Smooth muscle cell of trachea (primary cell): ENCODE measurements at places on chromosomes 7 and 10. TPM values are rescaled to one million over a fixed set of nuclear protein-coding genes. Genes with fewer than 3 reads are reported as not detected.

Gene CLCN1
- total RNA-seq, result not detected in 2 replicates

Gene SLC29A4
- total RNA-seq, result 1.7 and 7.1 TPM in 2 replicates

Gene LAMB4
- under 0.01 and 0.44 TPM in 2 replicates for total RNA-seq

Gene SORBS1
- 0.15 and 0.17 TPM in 2 replicates for total RNA-seq

Gene CALD1
- total RNA-seq, result 176 and 232 TPM in 2 replicates

Gene KIF11
- total RNA-seq, result 3.3 and 44.1 TPM in 2 replicates

Gene UPK3B
- total RNA-seq, result 0.44 TPM in 1 of 2 replicates, not detected in the other

Gene PPP1R3C
- total RNA-seq, result 65.9 and 200 TPM in 2 replicates

Gene GBX1
- total RNA-seq, result not detected in 2 replicates

Gene KCP
- under 0.01 and 0.66 TPM in 2 replicates for total RNA-seq

Gene CTBP2
- total RNA-seq, result 78.1 and 85.5 TPM in 2 replicates

Gene PRRT4
- under 0.01 TPM in 1 of 2 replicates, not detected in the other for total RNA-seq

Gene SHTN1
- 0.99 and 3.2 TPM in 2 replicates for total RNA-seq

Gene SFTPA1
- total RNA-seq, result not detected in 2 replicates

Gene ANKRD30A
- total RNA-seq, result not detected in 2 replicates

Gene HABP2
- not detected in 2 replicates for total RNA-seq

Gene CHN2
- total RNA-seq, result 0.17 and 0.29 TPM in 2 replicates

Gene ING3
- 10.6 and 17.0 TPM in 2 replicates for total RNA-seq

Gene JAKMIP3
- under 0.01 and 0.17 TPM in 2 replicates for total RNA-seq

Gene ENO4
- 0.29 and 0.50 TPM in 2 replicates for total RNA-seq

Gene ABCC2
- total RNA-seq, result 0.29 and 0.33 TPM in 2 replicates

Gene LIPF
- 0.29 TPM in 1 of 2 replicates, not detected in the other for total RNA-seq

Gene NRCAM
- 0.50 and 1.5 TPM in 2 replicates for total RNA-seq

Gene UCMA
- not detected in 2 replicates for total RNA-seq

Gene NKX2-3
- not detected in 2 replicates for total RNA-seq

Gene GRM3
- not detected in 2 replicates for total RNA-seq

Gene SLC39A12
- not detected in 2 replicates for total RNA-seq

Gene LCOR
- 15.2 and 20.8 TPM in 2 replicates for total RNA-seq

Gene ZP3
- total RNA-seq, result 0.87 and 7.1 TPM in 2 replicates

Gene OR2A5
- total RNA-seq, result not detected in 2 replicates

Gene AMPH
- 4.7 and 7.8 TPM in 2 replicates for total RNA-seq

Gene OPALIN
- not detected in 2 replicates for total RNA-seq

Gene RABGEF1
- 51.2 and 61.0 TPM in 2 replicates for total RNA-seq

Gene RPEL1
- total RNA-seq, result under 0.01 and 0.15 TPM in 2 replicates

Gene MASTL
- total RNA-seq, result 6.9 and 21.2 TPM in 2 replicates

Gene SAP25
- not detected in 2 replicates for total RNA-seq

Gene TRPV5
- not detected in 2 replicates for total RNA-seq

Gene SPDYE1
- total RNA-seq, result not detected in 2 replicates

Gene BTBD16
- 0.15 TPM in 1 of 2 replicates, not detected in the other for total RNA-seq

Gene CDC14C
- total RNA-seq, result 0.15 and 0.17 TPM in 2 replicates

Gene EN2
- not detected in 2 replicates for total RNA-seq

Gene ADCY1
- 4.8 and 29.4 TPM in 2 replicates for total RNA-seq

Gene CPED1
- total RNA-seq, result 89.8 and 122 TPM in 2 replicates

Gene GATA3
- total RNA-seq, result not detected in 2 replicates

Gene LRIT2
- total RNA-seq, result not detected in 2 replicates

Gene TMEM196
- not detected in 2 replicates for total RNA-seq

Gene BMPER
- 2.9 and 11.2 TPM in 2 replicates for total RNA-seq

Gene GTF2IRD1
- 8.3 and 9.9 TPM in 2 replicates for total RNA-seq

Gene CALHM3
- total RNA-seq, result 0.15 TPM in 1 of 2 replicates, not detected in the other

Gene SDHAF3
- 3.5 and 16.4 TPM in 2 replicates for total RNA-seq

Gene OR2A12
- total RNA-seq, result not detected in 2 replicates

Gene CCL26
- total RNA-seq, result 0.33 TPM in 1 of 2 replicates, not detected in the other

Gene MUC3A
- not detected in 2 replicates for total RNA-seq

Gene OR6B1
- total RNA-seq, result not detected in 2 replicates
